ENCODE measurements at places on chromosomes 12 and 14.

GRCh38 chr12:111330800-111331752 lies 37.8 kb downstream of the PHETA1 start:
- DNase-seq, result peak; percentile 7

- no peak for DNase-seq
These were observed 22.2 kb downstream of the CCDC63 start for GRCh38 chr12:110869026-110869425.

DNA sequence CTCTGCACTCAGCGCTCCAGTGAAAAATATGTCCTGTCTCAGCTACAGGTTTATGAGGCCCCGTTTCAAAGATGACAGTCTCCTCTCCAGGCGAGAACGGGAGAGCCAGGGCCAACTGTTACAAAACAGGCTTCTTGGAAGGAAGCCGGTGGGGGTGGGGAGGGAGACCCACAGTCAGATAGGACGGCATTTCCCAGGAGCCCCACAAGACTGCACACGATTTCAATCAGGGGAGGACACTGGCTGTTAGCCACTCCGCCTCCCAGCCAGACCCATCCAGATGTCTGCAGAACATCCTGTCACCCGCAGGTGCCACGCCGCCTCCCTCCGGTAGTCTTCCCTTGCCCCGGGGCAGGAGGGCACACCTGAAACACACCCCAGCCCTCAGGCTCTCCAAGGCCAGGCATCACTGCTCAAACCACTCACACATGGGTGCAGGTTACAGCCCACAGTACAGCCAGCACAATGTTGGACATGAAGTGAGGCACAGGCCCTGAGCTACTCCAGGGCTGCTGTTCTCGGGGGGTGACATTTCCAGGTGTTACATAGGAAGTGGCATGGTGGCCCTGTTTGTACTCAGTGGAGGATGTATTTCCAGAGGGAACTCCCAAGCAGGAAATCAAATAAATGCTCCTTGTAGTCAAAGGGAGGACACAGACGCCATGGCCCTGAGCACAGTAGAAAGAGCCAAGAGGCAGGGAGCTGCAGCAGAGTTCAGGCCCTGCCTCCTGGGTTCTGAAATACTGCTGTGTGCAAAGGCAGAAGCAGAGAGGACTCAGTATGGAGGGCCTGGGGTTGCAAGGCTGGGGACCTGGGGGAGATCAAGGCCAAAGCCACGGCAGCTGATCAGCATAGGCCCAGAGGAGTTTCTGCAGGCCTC lies 138.1 kb downstream of the BCL11B start:
- no peak for DNase-seq

- DNase-seq, result no peak
These were observed 373.5 kb upstream of the OR4E1 start for GRCh38 chr14:22047115-22047514.

GRCh38 chr12:76113800-76114757 lies 29.6 kb upstream of the NAP1L1 start:
- no peak for DNase-seq

- DNase-seq, result no peak
These were observed 36.5 kb downstream of the PAPLN start for GRCh38 chr14:73273799-73274198.

GRCh38 chr12:112977641-112978040 lies 678 bp upstream of the OAS2 start:
- DNase-seq, result no peak

GRCh38 chr14:60329274-60329673 lies 80.3 kb downstream of the PPM1A start:
- no peak for DNase-seq

- DNase-seq, result no peak
These were observed 280.3 kb downstream of the BCAT1 start for GRCh38 chr12:24668563-24668962.

DNA sequence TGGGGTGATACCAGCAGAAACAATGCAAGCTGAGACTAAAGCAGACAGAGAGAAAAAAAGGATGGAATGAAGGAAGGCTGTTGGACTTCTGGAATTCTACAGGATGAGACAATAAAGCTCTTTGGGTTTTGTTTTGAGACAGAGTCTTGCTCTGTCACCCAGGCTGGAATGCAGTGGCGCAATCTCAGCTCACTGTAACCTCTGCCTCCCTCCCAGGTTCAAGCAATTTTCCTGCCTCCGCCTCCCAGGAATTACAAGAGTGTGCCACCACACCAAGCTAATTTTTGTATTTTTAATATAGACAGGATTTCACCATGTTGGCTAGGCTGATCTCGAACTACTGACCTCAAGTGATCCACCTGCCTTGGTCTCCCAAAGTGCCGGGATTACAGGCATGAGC lies 115.4 kb downstream of the EXOC5 start:
- no peak for DNase-seq

GRCh38 chr12:55929306-55929791 lies 1.6 kb upstream of the DGKA start:
- no peak for DNase-seq

- DNase-seq, result no peak
These were observed 71.4 kb downstream of the ADAMTS20 start for GRCh38 chr12:43480591-43480990.

DNA sequence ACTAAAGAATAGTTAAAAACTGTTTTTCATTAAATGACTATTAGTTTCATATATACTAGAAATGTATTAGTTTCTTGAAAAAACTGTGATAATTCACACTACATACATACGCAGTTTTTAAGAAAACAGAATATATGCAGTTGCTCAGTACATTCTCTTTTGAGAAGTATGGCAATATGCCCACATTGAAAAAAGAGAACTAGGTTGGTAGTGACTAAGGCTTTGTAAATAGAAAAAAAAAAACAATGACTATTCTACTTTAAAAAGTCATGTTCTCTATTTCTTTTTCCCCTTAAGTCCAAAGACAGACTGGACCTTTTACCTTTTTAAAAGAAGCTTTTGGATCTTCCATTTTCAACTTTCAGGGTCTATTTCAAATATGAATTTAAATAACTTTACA lies 25.0 kb downstream of the SNX6 start:
- DNase-seq, result no peak

DNA sequence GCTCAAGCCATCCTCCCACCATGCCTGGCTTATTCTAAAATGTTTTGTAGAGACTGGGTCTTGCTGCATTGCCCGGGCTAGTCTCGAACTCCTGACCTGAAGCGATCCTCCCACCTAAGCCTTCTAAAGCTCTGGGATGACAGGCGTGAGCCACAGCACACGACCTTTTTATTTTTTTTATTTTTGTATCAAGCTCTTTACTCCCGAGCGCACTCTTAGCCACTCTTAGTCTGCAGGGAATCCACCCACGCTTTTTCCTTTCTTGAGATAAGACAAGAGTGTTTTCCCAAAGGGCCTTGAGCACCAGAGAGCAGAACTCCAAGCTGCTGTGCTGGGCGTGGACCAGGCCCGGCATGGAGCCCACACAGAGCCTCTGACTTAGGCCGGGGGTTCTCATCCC lies 23.4 kb downstream of the MAP1LC3B2 start:
- DNase-seq, result no peak

GRCh38 chr12:114371250-114371649 lies 34.7 kb downstream of the TBX5 start:
- DNase-seq, result no peak

GRCh38 chr12:1533602-1534304 lies 60.6 kb downstream of the FBXL14 start:
- no peak for DNase-seq

GRCh38 chr12:46492471-46493085 lies 120.0 kb upstream of the SLC38A2 start:
- no peak for DNase-seq

GRCh38 chr14:63781686-63782085 lies 53.8 kb upstream of the SGPP1 start:
- DNase-seq, result no peak

GRCh38 chr12:93689076-93689834 lies 12.1 kb downstream of the CRADD start:
- DNase-seq, result no peak

GRCh38 chr12:122421187-122421820 lies 1.2 kb downstream of the CLIP1 start:
- no peak for DNase-seq

Measured in BJ (cell line).